Cerebellar nuclear complex (tissue), 1 donor: ENCODE measurements at places on chromosomes 2 and 18.

DNA sequence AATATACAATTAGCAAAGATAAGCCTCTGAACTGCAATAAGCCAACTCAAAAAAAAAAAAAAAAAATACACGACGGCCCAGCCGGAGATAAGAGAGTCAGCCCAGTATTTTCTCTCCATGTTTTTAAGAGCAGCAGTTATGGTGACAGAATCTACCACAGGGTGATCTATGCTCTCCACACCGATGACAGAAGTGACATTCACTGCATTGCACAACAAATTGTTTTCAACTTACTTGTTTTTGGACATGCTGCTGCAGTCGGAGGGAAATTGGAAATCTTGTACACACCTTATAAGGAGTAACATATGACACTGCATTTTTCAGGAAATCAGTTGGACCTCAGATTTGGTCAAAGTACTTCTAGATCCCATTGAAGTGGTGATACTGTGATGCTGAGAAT, 23.3 kb upstream of the APOB start:
- no peak for DNase-seq

DNA sequence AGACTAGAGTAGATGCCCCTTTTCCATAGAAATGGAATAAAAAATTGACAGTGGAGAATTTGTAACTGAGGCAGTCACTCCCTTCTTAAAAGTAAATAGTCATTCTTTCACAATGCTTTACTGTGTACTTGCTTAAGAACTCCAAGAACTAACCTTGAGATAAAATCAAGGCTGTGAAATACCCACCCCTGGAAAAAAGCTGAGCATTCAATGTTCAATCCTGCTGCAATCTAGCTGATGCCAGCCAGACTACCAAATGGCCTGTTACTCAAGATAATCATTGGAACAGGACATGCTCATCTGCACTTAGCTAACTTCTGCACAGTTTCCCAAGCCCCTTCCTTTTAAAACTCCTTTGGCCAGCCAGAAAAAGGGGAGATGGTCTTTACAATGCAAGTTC, 367.4 kb upstream of the GULP1 start:
- no peak for DNase-seq

DNA sequence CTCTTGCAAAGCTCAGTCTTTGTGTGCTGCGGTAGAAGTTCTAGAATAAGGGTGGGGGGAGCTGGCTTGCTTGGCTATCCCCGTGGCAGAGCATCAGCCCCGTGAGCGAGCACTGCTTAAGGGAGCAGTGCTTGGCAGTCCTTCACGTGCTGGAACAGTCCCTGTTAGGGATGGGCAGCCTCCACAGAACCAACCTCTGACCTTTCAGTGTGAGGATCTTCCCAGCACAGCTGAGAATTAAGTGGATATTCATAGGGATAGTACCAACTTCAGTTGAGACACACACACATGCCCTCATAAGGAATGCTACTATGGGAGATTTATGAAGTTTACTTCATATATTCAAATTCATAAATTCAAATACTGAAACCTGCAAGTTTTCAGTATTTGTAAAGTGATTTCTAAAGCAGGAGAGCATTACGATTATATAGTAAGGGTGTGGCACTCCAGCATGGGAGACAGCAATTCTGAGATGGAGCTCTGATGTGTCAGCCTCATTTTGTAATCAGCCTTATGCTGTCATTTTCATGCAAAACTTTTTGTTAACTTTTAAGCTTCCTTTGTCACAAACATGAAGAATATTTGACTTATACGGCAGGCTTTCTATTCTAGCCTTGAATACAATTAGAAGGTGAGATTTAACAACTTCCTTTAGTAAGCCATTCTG, 39.5 kb downstream of the ATP9B start:
- no peak for DNase-seq

GRCh38 chr18:44899832-44900231, 219.1 kb downstream of the SETBP1 start:
- no peak for DNase-seq

- DNase-seq: no peak
These were observed 126.2 kb downstream of the PLB1 start for GRCh38 chr2:28622101-28622499.

GRCh38 chr18:74652392-74652988, 54.8 kb downstream of the ZNF407 start:
- no peak for DNase-seq

DNA sequence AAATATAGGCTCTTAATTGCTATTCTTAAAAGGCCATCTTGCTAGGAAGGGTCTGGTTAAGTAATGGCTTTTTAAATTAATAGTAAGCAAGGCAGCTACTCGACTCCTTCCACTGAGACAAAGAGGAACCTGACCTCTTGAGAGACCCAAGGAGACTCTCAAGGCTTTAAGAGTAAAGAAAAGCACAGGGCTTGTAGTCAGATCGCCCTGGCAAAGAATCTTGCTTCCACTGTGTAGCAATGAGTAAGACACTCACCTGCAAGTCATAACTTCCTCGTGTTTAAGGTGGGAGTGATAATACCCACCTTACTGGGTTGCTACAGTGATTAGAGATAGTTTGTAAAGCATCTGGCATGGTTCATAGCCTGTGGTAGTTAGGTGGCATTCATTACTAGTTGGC, 274.5 kb downstream of the TSN start:
- no peak for DNase-seq

- no peak for DNase-seq
These were observed 4.3 kb upstream of the PLCL1 start for GRCh38 chr2:197800091-197800490.

- DNase-seq: no peak
These were observed 11.5 kb downstream of the GCC2 start for GRCh38 chr2:108460345-108461037.
